Mesenchymal stem cell (in vitro differentiated cells and primary cell): ENCODE measurements at places on chromosomes 13 and 19.
A peak's percentile ranks its signal among the peaks of the same experiment; 100 is the strongest.

GRCh38 chr13:96090240-96091101 is 564 bp downstream of the HS6ST3 start:
- peak overlapping the region; percentile 71 for H3K4me3 ChIP-seq
- H3K36me3 ChIP-seq, result no peaks in the 10 kb centered on the region
- DNase-seq, result no peak
- H3K27ac ChIP-seq, result no peak overlapping the region
- H3K4me1 ChIP-seq, result peaks cover 17% of the 10 kb centered on the region
- H3K27me3 ChIP-seq, result peaks cover 71% of the 10 kb centered on the region

DNA sequence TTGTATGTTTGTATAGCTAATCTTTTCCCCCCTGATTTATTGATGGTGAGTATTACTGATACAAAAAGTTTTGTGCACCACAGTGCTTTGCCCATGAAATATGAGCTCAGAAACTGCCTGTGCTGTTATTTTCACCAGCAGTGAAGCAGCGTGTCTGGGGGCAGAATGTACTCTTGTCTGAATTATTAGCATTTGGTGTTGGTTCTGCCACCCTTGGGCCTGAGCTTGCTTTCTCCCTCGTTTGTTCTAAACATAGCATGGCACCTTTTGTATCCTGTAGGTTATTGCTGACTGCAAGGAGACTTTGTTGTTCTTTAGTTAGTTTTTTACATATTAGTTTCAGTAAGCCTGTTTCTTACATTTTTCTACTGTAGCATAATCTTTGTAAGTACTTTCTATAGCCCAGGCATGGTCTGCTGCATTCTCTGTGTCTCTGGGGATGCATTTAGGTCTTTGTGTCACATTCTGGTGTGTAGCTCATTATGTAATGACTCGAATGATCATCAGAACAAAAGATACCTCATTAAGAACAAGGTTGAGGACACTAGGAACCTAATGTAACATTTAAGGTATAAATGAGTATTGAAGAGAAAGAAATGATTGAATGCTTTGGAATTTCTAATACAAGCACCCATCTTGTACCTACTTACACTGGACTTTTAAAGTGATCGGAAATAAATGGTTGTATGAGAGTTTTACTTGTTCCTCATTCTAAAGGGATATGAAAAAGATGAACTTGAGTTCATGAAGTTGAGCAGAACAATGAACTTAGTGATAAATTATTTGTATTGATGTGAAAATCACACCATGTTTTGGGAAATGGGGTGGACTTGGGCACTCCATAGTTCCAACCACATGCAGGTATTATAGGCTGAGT is 50.3 kb upstream of the GPI start:
- no peak for DNase-seq
- no peaks in the 10 kb centered on the region for H3K27me3 ChIP-seq
- no peaks in the 10 kb centered on the region for H3K36me3 ChIP-seq
- peaks cover 26% of the 10 kb centered on the region for H3K4me1 ChIP-seq

GRCh38 chr13:90118467-90119071 is 1228.9 kb upstream of the MIR17HG start:
- H3K27me3 ChIP-seq, result no peaks in the 10 kb centered on the region
- H3K4me1 ChIP-seq, result no peaks in the 10 kb centered on the region
- H3K4me3 ChIP-seq, result no peak overlapping the region
- H3K36me3 ChIP-seq, result no peaks in the 10 kb centered on the region
- no peak overlapping the region for H3K27ac ChIP-seq

- DNase-seq, result peak; percentile 27
- H3K27me3 ChIP-seq, result no peaks in the 10 kb centered on the region
- no peak overlapping the region for H3K4me3 ChIP-seq
Measured at GRCh38 chr13:69721631-69722030, 386.0 kb upstream of the ATXN8OS start.

- H3K36me3 ChIP-seq, result no peaks in the 10 kb centered on the region
- no peaks in the 10 kb centered on the region for H3K27me3 ChIP-seq
- H3K4me3 ChIP-seq, result no peak overlapping the region
- DNase-seq, result no peak
- H3K4me1 ChIP-seq, result peaks cover under 1% of the 10 kb centered on the region
- no peak overlapping the region for H3K27ac ChIP-seq
Measured at GRCh38 chr13:24323036-24323738, 13.8 kb downstream of the C1QTNF9 start.

- H3K27me3 ChIP-seq, result no peaks in the 10 kb centered on the region
- peaks cover 30% of the 10 kb centered on the region for H3K36me3 ChIP-seq
- H3K4me1 ChIP-seq, result peaks cover 36% of the 10 kb centered on the region
- H3K4me3 ChIP-seq, result no peak overlapping the region
- no peak overlapping the region for H3K27ac ChIP-seq
Measured at GRCh38 chr19:18662972-18663732, 20.3 kb upstream of the CRTC1 start.

GRCh38 chr19:18223860-18224524 is 2.2 kb downstream of the PDE4C start:
- peaks cover 20% of the 10 kb centered on the region for H3K4me1 ChIP-seq
- DNase-seq, result no peak
- peaks cover 40% of the 10 kb centered on the region for H3K27me3 ChIP-seq
- H3K36me3 ChIP-seq, result no peaks in the 10 kb centered on the region
- no peak overlapping the region for H3K27ac ChIP-seq
- peak overlapping the region; percentile 41 for H3K4me3 ChIP-seq

GRCh38 chr19:56211718-56212117 is 9.6 kb downstream of the ZSCAN5C start:
- no peak overlapping the region for H3K4me3 ChIP-seq
- no peaks in the 10 kb centered on the region for H3K4me1 ChIP-seq
- H3K27me3 ChIP-seq, result no peaks in the 10 kb centered on the region
- H3K36me3 ChIP-seq, result no peaks in the 10 kb centered on the region
- H3K27ac ChIP-seq, result no peak overlapping the region
- DNase-seq, result no peak

DNA sequence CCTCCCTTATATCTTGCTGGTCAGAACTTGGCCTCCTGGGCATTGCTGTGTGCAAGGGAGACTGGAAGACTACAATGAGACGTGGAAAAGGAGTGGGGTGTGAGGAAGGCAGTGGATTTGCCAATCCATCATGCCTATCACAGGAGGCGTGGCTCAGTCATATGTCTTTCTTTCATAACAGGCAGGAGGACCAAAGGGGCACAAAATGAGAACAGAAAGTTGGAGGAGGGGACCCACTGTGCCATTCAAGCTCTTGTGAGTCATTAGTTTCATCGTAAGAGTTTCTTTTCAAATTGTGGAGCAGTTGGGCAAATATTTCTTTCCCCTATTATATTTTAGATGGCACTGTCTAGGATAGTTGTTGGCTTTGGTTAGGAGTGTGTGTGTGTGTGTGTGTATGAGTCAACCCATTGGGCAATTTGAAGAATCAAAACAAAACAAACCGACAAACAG is 471.5 kb downstream of the TSHZ3 start:
- H3K36me3 ChIP-seq, result no peaks in the 10 kb centered on the region
- H3K27me3 ChIP-seq, result no peaks in the 10 kb centered on the region
- no peak overlapping the region for H3K4me3 ChIP-seq
- no peaks in the 10 kb centered on the region for H3K4me1 ChIP-seq
- H3K27ac ChIP-seq, result no peak overlapping the region

GRCh38 chr13:83286737-83287136 is 595.5 kb downstream of the SLITRK1 start:
- H3K4me1 ChIP-seq, result no peaks in the 10 kb centered on the region
- H3K27ac ChIP-seq, result no peak overlapping the region
- no peak overlapping the region for H3K4me3 ChIP-seq
- no peak for DNase-seq
- no peaks in the 10 kb centered on the region for H3K36me3 ChIP-seq

- H3K27me3 ChIP-seq, result no peaks in the 10 kb centered on the region
- H3K4me1 ChIP-seq, result no peaks in the 10 kb centered on the region
- H3K36me3 ChIP-seq, result no peaks in the 10 kb centered on the region
- H3K4me3 ChIP-seq, result no peak overlapping the region
Measured at GRCh38 chr13:54852831-54853230, 1824.2 kb downstream of the OLFM4 start.

DNA sequence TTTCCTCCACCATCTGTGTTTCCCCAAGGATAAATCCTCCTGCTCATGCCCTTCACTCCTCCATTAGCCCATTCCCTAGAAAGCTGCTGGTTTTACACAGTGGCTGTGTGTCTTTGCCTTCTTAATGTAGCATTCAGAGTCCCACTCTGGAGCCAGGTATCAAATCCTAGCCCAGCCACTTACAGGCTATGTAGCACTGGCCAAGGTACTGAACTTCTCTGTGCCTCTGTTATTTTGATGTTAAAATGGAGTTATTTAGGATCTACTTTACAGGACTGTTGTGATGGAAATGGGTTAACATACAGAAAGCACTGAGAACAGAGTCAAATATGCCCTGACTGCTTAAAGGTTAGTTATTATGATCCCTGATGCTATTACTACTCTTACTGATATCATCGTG is 1.5 kb upstream of the ZSCAN4 start:
- no peaks in the 10 kb centered on the region for H3K27me3 ChIP-seq
- H3K4me3 ChIP-seq, result no peak overlapping the region
- H3K4me1 ChIP-seq, result peaks cover 9% of the 10 kb centered on the region
- no peak for DNase-seq
- H3K36me3 ChIP-seq, result no peaks in the 10 kb centered on the region

GRCh38 chr13:91115776-91116175 is 231.7 kb upstream of the MIR17HG start:
- no peak overlapping the region for H3K27ac ChIP-seq
- no peak for DNase-seq
- H3K36me3 ChIP-seq, result no peaks in the 10 kb centered on the region

- peaks cover 12% of the 10 kb centered on the region for H3K4me1 ChIP-seq
- DNase-seq, result no peak
- no peak overlapping the region for H3K27ac ChIP-seq
- peaks cover 15% of the 10 kb centered on the region for H3K36me3 ChIP-seq
Measured at GRCh38 chr19:43501661-43502418, 2.7 kb downstream of the PHLDB3 start.

DNA sequence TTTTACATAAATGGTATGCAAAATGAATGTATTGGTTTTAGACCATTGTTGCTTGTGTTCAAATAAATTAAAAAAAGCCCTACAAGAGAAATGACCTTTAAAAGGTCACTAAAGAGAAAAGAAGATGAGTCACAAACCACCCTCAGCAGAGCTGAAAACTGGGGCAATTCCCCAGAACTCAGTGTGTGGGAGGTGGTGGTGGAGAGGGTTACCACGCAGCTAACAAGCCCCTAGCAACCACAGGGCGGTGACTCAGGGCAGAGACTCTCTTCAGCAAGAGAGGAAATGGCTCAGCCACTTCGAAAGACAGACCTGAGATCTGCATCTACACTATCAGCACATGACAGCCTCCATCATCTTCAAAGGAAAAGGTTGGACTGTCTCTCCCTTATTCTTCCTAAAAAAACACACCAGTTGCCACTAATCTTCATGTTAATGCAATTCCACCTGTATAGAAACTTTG is 29.4 kb upstream of the NDFIP2 start:
- DNase-seq, result peak; percentile 96
- peaks cover 2% of the 10 kb centered on the region for H3K4me1 ChIP-seq
- H3K27me3 ChIP-seq, result no peaks in the 10 kb centered on the region
- H3K4me3 ChIP-seq, result no peak overlapping the region
- H3K36me3 ChIP-seq, result no peaks in the 10 kb centered on the region

GRCh38 chr13:35136585-35136984 is 194.5 kb downstream of the NBEA start:
- no peak overlapping the region for H3K4me3 ChIP-seq
- no peaks in the 10 kb centered on the region for H3K4me1 ChIP-seq
- H3K27ac ChIP-seq, result no peak overlapping the region

- no peaks in the 10 kb centered on the region for H3K36me3 ChIP-seq
- H3K4me1 ChIP-seq, result no peaks in the 10 kb centered on the region
- H3K27ac ChIP-seq, result no peak overlapping the region
- H3K27me3 ChIP-seq, result peaks cover 57% of the 10 kb centered on the region
Measured at GRCh38 chr19:29019403-29019802, 193.5 kb downstream of the UQCRFS1 start.

- no peaks in the 10 kb centered on the region for H3K4me1 ChIP-seq
- no peaks in the 10 kb centered on the region for H3K36me3 ChIP-seq
- H3K27ac ChIP-seq, result no peak overlapping the region
- DNase-seq, result peak; percentile 79
- peaks cover 28% of the 10 kb centered on the region for H3K27me3 ChIP-seq
Measured at GRCh38 chr19:7340959-7341837, 7.5 kb upstream of the ARHGEF18 start.

- no peaks in the 10 kb centered on the region for H3K36me3 ChIP-seq
- no peak overlapping the region for H3K27ac ChIP-seq
Measured at GRCh38 chr13:106362707-106363106, 172.8 kb downstream of the EFNB2 start.

DNA sequence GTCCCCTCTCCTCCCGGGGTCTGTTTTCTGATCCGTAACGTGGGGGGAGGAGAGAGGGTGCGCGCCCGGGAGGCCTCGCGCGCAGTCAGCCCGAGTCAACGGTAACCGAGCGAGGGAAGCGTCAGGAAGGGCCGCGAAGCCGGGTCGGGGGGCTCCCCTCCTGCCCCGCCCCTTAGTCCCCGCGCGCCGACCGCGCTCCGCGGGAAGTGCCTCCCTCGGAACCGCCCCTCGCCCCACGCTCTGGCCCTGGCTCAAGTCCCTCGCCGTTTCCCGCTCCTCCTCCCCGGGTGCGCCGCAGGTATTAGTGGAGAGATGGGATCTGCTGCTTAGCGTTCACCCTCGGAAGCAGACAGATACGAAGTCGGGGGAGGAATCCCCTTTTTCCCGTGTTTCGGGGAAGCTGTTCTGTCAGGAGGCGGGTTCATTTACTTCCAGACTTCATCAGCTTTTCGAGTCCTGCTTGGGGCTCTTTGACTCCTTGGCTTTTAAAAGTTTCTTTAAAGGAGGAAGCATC is 770 bp downstream of the HNRNPM start:
- H3K36me3 ChIP-seq, result peaks cover 16% of the 10 kb centered on the region
- H3K27me3 ChIP-seq, result no peaks in the 10 kb centered on the region
- peaks cover 18% of the 10 kb centered on the region for H3K4me1 ChIP-seq
- H3K27ac ChIP-seq, result no peak overlapping the region
- DNase-seq, result peak; percentile 51

- peak; percentile 83 for DNase-seq
- peaks cover 84% of the 10 kb centered on the region for H3K27me3 ChIP-seq
- peaks cover 9% of the 10 kb centered on the region for H3K4me1 ChIP-seq
- H3K36me3 ChIP-seq, result no peaks in the 10 kb centered on the region
Measured at GRCh38 chr19:42176990-42177685, 40.3 kb downstream of the DEDD2 start.

DNA sequence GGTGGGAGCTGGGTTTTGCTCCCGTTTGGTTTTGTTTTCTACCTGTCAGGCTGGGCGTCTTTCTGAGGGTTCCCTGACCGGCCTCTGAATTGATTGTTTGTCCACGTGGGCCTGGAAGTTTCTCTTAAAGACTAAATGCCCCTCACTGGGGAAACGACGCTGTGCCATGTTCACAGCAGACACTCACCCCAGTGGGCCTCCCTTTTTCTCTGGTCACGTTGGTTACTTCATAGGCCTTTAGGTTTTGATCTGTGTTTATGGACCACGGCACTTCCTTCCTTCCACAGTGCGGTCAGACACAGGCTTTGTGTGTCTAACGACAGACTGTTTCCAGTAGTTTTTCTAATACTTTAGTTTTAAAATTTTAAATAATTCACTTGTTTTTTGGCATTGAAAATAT is 20.1 kb upstream of the NDUFS7 start:
- DNase-seq, result no peak
- H3K27ac ChIP-seq, result no peak overlapping the region
- H3K4me1 ChIP-seq, result peaks cover 24% of the 10 kb centered on the region
- H3K27me3 ChIP-seq, result no peaks in the 10 kb centered on the region
- H3K36me3 ChIP-seq, result peaks cover 81% of the 10 kb centered on the region
- no peak overlapping the region for H3K4me3 ChIP-seq

- no peaks in the 10 kb centered on the region for H3K36me3 ChIP-seq
- DNase-seq, result no peak
- no peaks in the 10 kb centered on the region for H3K4me1 ChIP-seq
- H3K27ac ChIP-seq, result no peak overlapping the region
Measured at GRCh38 chr19:54352546-54352945, 12.2 kb downstream of the LAIR1 start.
